ENCODE measurements at places on chromosomes 1 and 21. TPM values are rescaled to one million over a fixed set of nuclear protein-coding genes. Genes with fewer than 3 reads are reported as not detected.

GRCh38 chr1:234627009-234627950, 17.3 kb upstream of the IRF2BP2 start:
- no peak for DNase-seq

DNA sequence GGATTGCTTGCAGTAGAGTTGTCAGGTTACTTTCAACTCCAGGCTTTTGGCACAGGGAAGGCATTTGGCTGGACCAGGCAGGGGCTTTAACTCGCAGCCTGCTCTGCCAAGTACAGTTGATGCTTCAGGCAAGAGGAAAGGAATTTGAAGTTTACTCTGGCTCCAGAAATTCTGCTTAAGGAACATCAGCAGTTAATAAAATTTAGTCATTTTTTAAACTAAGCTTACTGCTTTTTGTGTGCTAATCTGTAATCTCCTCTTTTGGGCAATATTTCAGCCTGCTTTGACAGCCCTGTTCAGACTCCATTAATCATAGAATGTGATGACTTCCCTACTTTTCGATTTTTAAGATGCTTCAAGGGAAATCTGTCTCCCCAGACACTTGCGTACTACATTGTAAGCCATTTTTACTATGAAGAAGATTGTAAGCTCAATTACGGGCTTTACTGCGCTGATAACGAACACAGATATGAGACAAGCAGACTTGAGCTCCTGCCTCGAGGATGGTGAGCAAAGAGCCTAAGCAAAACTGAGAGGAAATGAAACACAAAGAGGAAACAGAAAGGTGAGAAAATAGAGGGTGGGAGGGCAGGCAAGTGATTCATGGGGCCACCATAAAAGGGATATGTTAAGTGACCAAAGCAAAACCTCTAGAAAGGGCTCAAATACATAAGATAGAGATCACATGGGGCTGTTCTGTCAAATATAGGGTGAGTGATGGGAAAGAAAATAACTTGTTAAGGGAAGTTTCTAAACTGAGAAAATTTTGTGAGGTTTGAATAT, 76.6 kb upstream of the VAV3 start:
- no peak for DNase-seq

- no peak for DNase-seq
These were observed 34.8 kb downstream of the SUCO start for GRCh38 chr1:172567720-172568119.

DNA sequence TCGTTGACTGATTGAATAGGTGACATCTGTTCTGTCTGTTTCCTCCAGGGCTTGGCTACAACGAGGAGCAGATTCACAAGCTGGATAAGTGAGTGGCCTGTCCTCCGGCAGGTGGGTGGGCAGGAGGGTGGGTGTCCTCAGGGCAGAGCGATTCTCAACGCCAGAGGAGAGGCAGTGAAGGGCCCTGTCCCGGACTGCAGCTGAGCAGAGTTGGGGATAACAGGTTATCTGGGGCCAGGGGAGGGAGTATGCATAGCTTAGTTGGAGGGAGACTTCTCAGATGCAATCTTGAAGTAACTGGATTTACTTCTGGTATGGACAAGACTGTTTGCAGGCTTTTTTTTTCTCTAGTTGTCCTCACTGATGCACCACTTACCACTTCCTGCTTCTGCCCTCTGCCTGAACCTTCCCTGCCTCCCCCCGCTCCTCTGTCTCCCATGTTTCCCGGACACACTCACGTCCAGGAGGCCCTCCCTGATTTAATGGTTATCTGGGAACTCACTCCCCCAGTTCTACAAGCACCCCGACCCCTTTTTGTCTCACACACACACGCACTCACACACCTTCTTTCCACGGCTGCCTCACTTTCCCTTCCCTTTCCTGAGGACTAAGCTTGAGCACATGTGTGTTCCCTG, 16.4 kb upstream of the RASSF5 start:
- DNase-seq, result no peak

The ARMH1 gene
- 11.6 TPM for total RNA-seq

The NBPF3 gene
- total RNA-seq, result 13.7 TPM

The BMP8B gene
- total RNA-seq, result 1.5 TPM

The SWT1 gene
- total RNA-seq, result 6.2 TPM

The CREG1 gene
- 39.5 TPM for total RNA-seq

Data from type B pancreatic cell (in vitro differentiated cells).